ENCODE measurements at places on chromosomes 7 and 10. TPM values are rescaled to one million over a fixed set of nuclear protein-coding genes. Genes with fewer than 3 reads are reported as not detected.

GRCh38 chr7:75789361-75789924 is 17.4 kb upstream of the CCL26 start:
- no peak for DNase-seq

Gene PNLIP
- not detected for total RNA-seq

DNA sequence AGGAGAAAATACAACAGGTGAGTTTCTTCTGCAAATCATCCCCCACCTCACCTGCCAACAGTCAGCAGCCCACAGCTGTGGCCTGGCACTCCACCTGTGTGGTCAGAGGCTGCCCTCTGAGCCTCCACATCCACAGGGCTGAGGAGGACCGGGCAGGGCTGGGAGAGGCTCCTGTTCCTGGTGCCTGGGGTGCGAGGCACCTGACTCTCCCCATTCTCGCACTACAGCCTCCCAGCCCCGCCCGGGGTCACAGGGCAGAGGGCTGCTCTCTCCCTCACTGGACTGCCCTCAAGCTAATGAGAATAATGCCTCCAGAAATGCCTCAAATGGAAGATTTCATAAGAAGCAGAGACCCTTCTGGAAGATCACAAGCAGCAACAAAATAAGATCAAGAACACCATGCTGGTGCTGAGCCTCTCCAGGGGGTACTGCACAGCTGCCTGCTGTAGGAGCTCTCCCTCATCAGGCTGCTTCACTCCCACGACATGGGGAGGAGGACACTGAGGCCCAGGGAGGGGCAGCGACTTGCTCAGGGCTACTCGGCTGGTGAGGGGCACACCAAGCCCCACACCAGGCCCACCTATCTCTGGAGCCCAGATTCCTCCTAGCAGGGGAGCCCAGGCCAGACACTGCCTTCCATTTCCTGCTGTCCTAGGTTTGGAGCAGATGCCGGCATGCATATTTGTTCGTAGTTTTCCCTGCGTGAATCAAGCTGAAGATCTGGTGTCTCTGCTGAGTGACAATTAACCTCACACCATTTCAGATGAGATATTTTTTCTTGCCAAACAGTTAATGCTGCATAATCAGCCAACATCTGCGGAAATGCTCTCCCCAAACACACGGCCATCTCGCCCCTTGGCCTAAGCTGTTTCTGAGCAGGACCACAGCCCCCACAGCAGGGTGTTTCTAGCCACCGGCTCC is 76.5 kb downstream of the FAM53B start:
- peak; percentile 61 for DNase-seq

Gene ADCK2
- total RNA-seq = 25.4 TPM

DNA sequence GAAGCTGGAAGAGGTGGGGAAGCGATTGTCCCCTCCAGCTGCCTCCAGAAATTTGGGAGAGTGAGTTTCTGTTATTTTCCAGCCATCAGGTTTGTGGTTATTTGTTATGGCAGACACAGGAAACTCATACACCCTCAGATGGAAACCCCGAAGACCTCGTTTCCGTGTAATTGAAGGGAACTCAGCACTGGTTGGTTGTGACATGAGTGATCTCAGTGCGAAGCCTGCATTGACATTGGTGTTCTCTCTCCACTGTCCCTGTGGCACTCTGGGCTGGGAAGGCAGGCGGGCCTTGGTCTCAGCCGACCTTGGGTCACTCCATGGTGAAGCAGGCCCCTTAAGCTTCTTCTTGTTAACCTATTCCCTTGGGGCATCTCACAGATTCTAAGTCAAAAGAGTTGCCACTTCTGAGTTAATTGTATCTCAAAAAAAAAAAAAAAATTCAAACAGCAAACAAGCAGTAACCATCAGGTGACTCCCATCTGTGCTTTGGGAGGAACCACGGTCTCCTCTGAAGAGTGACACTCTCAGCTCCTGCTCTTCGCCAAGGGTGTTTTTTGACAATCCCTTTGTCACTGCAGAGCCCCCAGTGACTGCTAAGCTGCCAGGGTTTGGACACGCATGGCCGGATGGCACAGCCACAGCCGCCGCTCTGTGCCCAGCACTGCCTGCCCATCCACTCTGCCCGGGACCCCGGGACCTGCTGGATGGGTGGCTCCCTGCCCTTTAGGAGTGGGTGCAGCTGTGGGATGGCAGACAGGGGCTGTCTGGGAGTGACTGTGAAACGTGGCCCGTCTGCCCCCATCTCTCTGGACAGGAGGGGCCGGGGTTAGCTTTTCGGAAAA is 233.6 kb downstream of the PRPF18 start:
- no peak for DNase-seq

Gene NUDT13
- total RNA-seq = 1.9 TPM

DNA sequence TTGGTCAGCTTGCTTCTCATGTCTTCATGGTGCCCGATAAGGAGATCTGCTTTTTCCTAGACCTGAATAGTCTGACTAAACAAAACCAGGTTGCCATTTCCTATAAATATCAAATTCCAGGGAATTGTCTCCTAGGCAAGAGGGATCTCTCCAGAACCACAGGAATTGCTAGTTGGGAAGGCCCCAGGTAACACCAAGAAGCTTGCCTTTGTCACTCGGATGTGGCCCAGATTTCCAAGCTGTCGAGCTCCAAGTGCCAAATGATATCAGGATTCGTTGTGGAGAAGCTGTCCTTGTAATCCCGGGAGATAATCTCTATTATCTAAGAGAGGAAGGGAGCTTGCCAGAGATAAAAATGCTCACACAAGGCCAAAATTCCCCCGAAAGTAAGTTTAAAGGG is 1288.5 kb upstream of the AUTS2 start:
- no peak for DNase-seq

GRCh38 chr7:30465046-30465810 is 13.4 kb downstream of the NOD1 start:
- no peak for DNase-seq

DNA sequence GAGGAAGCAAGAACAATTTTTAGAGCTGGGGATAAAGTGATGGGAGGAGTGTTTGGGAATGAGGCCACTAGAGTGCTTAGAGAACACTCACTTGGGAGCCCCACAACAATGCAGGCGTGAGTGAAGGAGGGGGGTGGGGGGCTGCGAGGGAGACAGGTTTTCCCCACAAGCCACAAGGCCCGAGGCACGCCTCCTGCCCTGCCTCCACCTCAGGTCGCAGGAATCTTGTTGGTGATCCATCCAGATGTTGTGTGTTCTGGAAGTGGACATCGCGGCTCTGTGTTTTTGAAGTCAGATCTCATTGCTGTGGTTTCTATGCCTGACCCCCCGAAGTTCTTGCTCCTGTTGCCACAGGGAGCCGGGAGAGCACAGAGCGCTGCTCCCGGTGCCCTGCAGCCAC is 178.0 kb upstream of the BMPER start:
- no peak for DNase-seq

Data from colonic mucosa (tissue), 4 donors.